ENCODE measurements at places on chromosomes 2 and 18. TPM values are rescaled to one million over a fixed set of nuclear protein-coding genes. Genes with fewer than 3 reads are reported as not detected.

DNA sequence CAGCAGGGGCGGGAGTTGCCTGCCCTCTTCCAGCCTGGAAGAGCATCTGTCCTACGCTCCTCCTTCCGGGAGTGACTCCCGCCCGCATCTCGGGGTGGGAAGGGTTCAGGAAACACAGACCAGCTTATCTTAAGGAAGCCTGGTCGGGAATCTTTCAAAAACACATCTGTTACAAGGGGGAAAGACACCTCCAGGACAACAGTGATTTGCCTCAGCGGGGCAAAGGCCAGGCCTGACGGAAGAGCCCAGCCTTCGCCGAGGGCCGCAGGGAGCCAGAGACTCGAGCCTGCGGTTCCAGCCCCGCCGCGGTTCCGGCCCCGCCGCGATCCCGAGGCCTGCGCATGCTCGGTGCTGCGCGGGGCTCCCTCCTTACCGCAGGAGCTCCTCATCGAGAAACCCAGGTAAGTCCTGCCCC is 38.1 kb upstream of the TGIF1 start:
- no peak overlapping the region for H3K27ac ChIP-seq
- peaks cover 19% of the 10 kb centered on the region for H3K4me1 ChIP-seq
- H3K36me3 ChIP-seq: no peaks in the 10 kb centered on the region
- peak overlapping the region; percentile 46 for H3K4me3 ChIP-seq

GRCh38 chr2:88658326-88658725 is 31.1 kb upstream of the EIF2AK3 start:
- no peaks in the 10 kb centered on the region for H3K36me3 ChIP-seq
- no peak overlapping the region for H3K27ac ChIP-seq
- H3K27me3 ChIP-seq: no peaks in the 10 kb centered on the region
- H3K4me1 ChIP-seq: no peaks in the 10 kb centered on the region

- no peak overlapping the region for H3K27ac ChIP-seq
- no peaks in the 10 kb centered on the region for H3K36me3 ChIP-seq
- peaks cover 11% of the 10 kb centered on the region for H3K4me1 ChIP-seq
- H3K4me3 ChIP-seq: peak overlapping the region; percentile 79
Measured at GRCh38 chr2:201644001-201644400, 698 bp upstream of the TMEM237 start.

DNA sequence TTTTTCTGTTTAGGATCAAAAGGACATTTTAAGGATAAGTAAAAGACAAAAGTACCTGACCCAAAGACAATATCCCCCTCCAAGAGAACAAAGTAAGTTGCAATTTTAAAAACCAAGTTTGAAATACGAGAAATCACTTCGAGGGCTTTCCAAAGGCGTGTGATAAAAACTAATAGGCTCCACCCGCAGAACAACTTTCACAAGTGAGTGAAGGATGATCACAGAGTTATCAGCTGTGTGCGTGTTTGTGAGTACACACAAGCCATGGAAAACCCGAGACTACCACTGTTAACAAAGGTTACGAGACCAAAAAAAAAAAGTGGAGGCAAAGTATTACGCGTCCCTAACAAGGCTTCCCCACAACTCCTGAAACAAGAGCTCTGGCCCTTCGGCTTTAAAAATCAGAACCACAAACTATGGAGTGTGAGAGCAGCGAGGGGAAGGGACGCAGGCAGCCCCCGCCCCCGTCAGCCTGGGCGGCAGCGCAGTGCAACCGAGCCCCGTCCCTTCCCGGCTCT is 719 bp downstream of the SMAD2 start:
- H3K4me3 ChIP-seq: peak overlapping the region; percentile 81
- H3K27me3 ChIP-seq: no peaks in the 10 kb centered on the region
- H3K36me3 ChIP-seq: no peaks in the 10 kb centered on the region
- peak overlapping the region; percentile 85 for H3K27ac ChIP-seq
- H3K4me1 ChIP-seq: peaks cover 48% of the 10 kb centered on the region
- peak; percentile 47 for DNase-seq

- no peak overlapping the region for H3K27ac ChIP-seq
- peaks cover 4% of the 10 kb centered on the region for H3K27me3 ChIP-seq
- H3K36me3 ChIP-seq: no peaks in the 10 kb centered on the region
- no peak for DNase-seq
Measured at GRCh38 chr2:48016225-48017019, 110.1 kb upstream of the FBXO11 start.

DNA sequence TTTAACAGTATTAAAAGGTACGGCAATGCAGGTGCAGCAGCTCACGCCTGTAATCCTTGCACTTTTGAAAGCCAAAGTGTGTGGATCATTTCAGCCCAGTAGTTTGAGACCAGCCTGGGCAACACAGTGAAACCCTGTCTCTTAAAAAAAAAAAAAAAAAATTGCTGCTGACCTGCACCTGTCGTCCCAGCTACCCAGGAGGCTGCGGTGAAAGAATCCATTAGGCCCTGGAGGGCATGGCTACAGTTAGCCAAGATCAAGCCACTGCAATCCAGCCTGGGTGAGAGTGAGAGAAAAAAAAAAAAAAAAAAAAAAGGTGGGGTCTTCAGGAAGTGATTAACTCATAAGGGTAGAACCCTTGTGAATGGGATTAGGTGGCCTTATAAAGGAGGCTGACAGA is 12.8 kb downstream of the CUL3 start:
- no peak for DNase-seq
- H3K4me3 ChIP-seq: no peak overlapping the region
- H3K27ac ChIP-seq: no peak overlapping the region
- peaks cover 7% of the 10 kb centered on the region for H3K36me3 ChIP-seq
- peaks cover 81% of the 10 kb centered on the region for H3K4me1 ChIP-seq

DNA sequence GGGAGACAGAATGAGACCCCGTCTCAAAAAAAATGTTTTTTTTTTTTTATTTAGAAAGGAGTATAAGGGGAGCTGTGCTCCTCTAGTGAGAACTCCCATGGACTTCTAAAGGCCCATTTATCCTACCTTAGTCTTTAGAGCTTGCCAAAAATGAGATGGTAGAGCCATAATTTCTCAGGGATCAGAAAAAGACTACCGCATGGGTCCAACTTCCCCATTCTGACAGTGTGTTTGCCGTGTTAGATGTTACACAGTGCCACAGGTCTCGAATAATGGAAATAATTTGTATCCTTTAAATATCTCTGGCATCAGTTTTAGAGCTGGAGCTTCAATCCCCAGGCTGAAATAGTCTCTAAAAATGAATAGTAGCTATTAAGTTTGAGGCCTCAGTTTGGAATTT is 6.0 kb upstream of the SLC39A10 start:
- H3K4me1 ChIP-seq: peaks cover 20% of the 10 kb centered on the region
- no peak for DNase-seq
- no peaks in the 10 kb centered on the region for H3K36me3 ChIP-seq
- H3K27ac ChIP-seq: no peak overlapping the region

The UGT1A10 gene
- not detected for total RNA-seq

The CNRIP1 gene
- total RNA-seq: not detected
